ENCODE measurements at places on chromosomes 1 and 21. TPM values are rescaled to one million over a fixed set of nuclear protein-coding genes. Genes with fewer than 3 reads are reported as not detected.

GRCh38 chr1:42783092-42783491, 1.7 kb upstream of the TMEM269 start:
- DNase-seq = no peak

- DNase-seq = no peak
Observed at GRCh38 chr1:28135371-28136168, 40.9 kb downstream of the PTAFR start.

DNA sequence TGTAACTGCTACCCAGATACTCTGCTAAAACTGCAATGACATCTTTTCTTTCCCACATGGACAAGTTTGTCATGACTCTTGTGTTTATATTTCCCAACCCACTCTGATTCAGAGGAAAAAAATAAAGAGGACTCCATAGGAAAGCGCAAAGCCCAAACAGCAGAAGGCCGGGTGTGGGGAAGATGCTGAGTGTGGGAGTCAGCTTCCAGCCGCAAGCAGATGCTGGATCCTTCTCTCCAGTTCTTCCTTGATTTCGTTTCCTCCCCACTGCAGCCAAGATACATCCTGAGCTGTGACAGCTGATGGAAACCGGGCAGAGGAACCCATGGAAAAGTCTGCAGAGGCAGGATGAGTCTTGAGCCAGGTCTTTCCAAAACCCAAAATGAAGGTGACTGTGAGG, 498.2 kb downstream of the PLPP3 start:
- peak; percentile 83 for DNase-seq

C1QA gene
- 1.1 TPM for total RNA-seq

DNA sequence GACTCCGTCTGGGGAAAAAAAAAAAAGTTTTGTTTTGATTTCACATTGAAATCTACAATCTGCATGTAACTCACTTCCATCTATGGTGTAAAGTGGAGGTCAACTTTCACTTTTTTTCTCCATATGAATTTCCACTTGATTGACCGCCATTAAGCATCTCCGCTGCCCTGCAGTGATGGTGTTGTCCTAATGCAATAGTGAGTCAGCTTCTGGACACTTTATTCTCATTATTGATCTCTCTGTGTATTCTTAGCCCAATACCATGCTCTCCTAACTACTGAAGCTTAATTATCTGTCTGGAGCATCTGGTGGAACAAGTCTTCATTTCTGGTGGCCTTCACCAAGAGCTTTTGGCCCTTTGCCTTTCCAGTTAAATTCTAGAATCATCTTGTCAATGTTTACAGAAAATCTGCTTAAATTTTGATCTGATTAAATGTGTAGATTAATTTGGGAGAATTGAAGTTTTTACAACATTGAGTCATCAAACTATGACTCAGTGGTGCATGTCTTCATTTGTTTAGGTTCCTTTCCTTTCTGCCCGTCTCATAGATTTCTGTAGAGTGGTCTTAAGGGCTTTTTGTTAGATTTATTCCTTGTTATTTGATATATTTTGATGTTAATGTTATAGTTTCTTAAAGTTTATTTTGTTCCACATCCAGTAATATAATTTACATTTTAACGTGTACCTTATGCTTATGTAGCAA, 181.5 kb downstream of the PRDM2 start:
- DNase-seq = no peak

TAS1R1 gene
- 0.29 TPM for total RNA-seq

- no peak for DNase-seq
Observed at GRCh38 chr1:215865060-215865459, 298.0 kb downstream of the KCTD3 start.

All from osteoblast (primary cell).